ENCODE measurements at places on chromosomes 3 and 15.

DNA sequence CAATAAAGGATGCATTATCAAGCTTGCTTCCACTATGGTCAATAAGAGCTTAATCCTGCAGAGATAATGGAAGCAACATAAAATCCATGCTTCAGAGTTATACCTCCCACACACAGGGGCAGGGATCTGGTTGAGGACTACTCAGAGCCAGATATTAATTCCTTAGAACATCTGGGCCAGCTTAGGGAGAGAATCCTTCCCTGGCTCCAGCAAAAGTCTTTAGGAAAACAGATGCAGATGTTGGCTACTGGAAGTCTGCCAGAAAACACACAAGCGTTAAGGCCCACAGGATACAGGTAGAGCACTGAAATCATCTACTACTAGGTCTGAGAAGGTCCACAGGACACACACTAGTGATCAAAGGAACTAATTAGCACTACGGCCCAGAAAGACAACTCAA is 25.2 kb downstream of the TMEM202 start:
- no peak for DNase-seq

GRCh38 chr3:114550165-114550564 is 256.3 kb downstream of the TIGIT start:
- DNase-seq = no peak

- DNase-seq = no peak
These were observed 774 bp upstream of the TMCO5A start for GRCh38 chr15:37933666-37934065.

DNA sequence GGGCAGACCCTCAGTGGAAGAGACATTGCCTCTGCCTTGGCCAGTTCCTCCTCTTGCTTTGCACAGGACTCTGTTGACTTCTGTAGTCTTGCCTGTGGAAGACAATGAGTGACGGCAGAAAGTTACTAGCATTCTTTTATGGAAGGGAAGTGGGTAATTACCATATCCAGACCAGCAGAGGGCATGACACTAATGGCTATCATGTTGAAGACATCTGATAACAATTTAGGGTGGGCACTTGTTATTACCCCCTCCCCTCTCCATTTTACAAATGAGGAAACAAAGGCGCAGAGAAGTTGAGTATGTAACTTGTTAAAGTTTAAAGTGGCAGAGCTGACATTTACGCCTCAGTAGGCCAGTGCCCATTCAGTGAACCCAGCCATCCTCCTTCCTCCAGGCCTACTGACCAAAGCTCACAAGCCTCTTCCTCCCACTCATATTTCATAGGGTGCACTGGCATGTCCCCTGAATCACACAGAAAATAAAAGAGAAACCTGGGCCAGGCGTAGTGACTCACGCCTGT is 48.2 kb upstream of the FMN1 start:
- no peak for DNase-seq

- peak; percentile 6 for DNase-seq
These were observed 23.9 kb upstream of the SLTM start for GRCh38 chr15:58957101-58957973.

DNA sequence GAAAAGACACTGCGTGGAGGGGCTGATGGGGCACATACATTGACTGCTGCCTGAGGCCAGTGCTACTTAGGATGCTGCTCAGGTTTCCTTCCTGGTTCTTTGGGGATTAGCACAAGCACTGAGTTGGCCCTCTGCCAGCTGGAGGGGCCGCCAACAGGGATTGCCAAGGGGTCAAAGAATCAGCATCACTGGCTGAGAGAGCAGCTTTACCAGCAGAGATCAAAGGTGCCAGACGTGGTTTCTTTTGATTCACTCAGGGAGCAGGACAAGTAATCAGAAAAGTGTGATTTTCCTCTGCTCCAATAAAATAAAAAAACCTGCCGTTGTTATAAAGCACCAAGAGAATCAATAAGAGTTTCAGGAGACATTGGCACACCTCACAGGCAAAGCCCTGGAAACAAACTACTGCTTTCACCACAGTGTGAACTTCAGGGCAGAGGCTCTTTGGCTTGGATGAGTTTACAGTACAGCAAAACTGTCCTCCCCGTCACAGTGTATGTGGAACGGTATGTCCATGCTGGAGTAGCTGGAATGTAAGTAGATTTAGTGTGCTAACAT is 45.8 kb upstream of the FSIP1 start:
- DNase-seq = no peak

- no peak for DNase-seq
These were observed 56.3 kb downstream of the PPARG start for GRCh38 chr3:12345141-12345561.

GRCh38 chr15:20658024-20658423 is 116.4 kb upstream of the GOLGA6L6 start:
- DNase-seq = no peak

GRCh38 chr3:46422617-46423016 is 15.6 kb downstream of the CCRL2 start:
- no peak for DNase-seq

DNA sequence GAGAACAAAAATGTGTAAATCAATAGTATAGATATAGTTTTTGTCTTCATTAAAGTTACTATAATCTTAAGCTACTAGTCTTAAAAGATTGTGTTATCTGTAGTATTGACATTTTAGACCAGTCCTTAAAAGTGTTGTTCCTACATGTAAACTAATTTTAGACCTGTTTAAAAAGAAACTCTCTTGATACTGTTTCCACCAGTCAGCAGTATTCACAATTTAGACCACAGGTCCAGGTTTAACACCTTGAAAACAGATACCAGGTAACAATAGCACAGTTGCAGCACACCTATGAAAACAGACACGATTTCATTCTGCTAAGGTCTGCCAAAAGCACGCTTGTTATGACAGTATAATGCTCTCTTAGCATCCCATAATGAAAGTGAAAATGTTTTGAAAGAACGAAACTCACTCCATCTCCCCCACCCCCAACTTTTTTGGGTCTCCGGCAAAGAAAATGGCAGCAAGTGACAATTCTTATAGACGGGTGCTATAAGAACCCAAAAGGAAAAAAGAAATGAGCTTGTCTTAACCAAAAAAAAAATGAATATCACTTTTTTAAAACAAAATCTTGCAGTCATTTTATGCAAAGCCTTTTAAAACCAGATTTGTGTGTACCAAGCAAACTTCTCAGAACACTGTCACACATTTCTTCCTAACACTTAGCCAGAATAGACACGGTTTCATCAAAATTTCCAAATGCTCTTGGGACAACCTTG is 1.6 kb downstream of the EIF4E3 start:
- DNase-seq = no peak

GRCh38 chr3:107221856-107222255 is 155.4 kb upstream of the CCDC54 start:
- DNase-seq = no peak

DNA sequence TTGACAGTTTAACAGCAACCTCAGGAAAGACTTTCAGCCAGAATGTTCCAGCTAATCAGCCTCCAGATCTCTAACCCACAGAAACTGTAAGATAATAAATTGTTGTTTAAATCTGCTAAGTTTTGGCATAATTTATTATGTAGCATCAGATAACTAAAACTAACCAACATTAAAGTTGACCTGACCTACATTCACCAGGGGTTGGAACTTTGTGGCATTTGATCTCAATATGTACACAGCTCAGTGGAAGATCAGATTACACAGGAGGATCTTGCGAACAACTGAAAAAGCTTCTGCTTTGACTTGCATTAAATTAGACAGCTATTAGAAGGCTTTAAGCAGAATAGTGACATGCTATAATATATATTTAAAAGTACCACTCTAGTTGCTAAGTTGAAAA is 91.4 kb upstream of the POU1F1 start:
- no peak for DNase-seq

GRCh38 chr3:98901119-98901391 is 440 bp downstream of the DCBLD2 start:
- DNase-seq = no peak

DNA sequence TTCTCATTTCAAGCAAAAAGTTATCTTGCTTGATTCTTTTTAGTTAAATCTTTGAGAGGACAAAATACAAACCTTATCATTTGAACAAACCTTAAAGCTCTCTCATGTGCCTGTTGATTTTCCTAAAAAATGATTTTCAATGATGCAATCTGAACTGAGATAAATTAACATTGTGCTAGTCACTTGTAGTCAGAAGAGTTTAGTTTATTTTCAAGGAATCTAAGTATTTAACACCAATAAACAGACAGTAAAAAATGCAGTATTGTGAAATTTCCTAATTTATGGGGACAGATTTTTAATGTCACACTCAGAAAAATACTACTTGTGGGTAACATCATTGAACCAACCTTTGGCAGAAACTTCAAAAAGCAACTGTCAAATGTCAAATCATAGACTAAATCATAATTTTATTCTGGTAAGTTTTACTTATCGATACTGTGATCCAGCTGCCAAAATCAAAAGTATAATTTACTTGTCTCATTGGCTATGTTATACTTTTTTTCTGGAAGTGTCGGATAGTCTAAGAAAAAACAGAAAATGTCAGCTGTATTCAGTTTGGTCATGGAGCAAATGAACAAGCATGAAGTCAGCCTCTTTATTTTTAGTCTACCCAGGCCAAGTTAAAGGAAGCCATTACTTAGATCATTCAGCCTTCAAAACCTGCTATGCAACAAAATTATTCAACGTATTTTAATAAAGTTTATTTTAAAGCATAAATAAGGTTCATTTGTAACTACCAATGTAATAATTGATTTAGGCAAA is 52.4 kb upstream of the FNDC3B start:
- no peak for DNase-seq

- DNase-seq = no peak
These were observed 18.2 kb downstream of the ATRIP start for GRCh38 chr3:48464713-48465221.

DNA sequence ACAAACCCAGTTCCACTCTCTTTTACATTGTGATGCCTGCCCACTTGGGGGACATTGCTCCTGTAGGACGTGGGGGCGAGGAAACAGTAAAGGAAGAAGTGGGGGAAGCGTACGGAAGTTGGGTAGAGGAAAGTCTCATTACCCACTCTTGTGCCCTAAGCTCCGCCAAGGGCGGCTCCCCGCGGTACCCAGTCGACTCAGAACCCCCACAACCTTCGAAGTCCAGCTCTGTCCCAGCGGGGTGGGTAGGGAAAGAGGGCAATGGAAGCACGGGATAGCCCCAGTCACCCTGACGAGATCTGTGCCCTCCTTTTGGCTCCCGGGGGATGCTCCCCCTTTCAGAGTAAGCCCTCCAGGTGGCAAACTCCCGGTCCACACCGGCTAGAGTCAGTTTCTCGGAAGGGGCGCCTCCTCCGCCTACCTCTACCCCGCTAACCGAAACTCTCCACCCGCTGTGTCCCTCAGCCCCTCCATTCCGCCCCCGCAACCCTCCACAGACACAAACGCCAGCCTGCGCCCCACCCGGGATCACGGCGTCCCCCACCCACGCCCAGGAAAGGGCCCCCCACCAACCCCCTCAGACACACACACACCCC is 527 bp downstream of the CSNK1G1 start:
- DNase-seq = peak; percentile 2

DNA sequence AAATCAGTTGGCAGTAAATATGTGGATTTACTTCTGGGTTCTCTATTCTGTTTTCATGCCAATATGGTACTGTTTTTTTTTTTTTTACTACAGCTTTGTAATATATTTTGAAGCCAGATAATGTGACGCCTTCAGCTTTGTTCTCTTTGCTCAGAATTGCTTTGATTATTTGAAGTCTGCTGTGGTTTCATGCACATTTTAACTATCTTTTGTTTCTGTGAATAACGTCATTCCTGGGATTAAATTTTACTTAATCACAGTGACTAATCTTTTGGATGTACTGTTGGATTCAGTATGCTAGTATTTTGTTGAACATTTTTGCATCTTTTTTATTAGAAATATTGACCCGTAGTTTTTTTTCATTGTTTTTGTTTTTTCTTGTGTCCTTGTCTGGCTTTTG is 576.5 kb downstream of the ZNF385D start:
- DNase-seq = no peak

DNA sequence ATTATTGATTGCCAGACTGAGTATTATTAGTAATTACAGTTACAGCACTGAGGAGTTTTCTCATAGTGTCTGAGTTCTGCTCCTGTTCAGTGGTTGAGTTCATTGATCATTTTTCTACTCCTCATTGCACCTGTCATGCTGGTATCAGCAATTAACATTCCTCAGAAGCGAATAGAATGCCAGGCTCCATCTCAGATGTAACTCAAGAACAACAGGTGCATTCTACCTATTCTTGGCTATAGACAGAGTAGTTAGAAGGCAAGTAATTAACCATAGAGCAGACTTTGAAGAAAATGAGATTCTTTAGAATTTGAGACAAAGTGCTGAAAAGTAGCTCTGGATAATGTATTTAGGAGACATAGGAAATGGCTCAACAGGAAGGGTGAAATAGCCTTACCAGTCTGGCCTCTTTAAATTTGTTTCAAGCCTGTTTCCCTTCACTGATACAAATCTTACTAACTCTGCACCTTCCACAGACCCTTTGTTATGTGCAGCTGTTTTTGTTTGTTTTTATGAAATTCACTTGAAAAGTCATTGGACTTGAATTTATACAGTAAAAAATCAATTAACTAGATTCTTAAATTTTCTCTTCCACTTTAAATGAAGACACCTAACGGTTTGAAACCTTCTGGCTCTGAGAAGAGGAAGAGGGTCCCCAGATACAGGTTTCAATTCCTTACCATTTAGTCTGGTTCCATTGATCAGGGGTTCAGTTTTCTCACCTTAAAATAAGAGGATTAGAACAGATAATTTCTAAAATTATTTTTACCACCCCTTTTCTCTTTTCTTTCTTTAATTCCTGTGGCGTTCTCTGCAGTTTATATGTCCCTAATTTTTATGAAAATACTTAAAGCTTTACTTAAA is 109.6 kb downstream of the FNDC3B start:
- no peak for DNase-seq

- DNase-seq = no peak
These were observed 12.3 kb downstream of the ARL13B start for GRCh38 chr3:93992207-93992606.

DNA sequence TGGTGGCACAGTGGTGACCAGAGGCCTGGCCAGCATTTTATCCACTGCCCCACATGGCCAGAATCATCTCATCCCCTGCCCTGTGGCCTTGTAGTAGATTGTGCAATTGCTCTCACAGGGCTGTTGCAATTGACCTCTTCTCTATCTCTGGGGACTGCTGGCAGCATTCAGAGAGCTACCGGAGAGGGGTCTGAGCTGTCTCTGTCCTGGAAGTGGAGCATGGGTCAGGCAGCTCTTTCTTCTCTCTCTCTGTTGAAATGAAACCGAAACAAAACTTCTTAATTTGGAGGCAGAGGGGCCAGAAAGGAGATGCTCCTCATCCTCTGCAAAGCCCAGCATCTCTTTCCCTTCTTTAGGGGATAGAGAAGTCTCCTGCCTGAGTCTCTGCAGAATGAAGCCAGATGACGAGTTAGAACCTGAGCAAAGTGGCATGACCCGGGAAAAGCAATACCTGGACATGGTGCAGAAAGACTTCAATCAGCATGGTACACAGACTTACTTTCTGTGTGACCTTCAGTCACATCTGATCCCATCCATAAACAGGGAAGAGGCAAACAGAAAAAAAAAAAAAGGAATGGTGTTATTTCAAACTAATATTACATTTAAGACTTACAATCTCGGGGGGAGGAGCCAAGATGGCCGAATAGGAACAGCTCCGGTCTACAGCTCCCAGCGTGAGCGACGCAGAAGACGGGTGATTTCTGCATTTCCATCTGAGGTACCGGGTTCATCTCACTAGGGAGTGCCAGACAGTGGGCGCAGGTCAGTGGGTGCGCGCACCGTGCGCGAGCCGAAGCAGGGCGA is 144.5 kb upstream of the BCL6 start:
- DNase-seq = no peak

- no peak for DNase-seq
These were observed 103.2 kb upstream of the TJP1 start for GRCh38 chr15:29925227-29926082.

All from activated T-helper 9 cell treated with anti-CD3 and anti-CD28 coated beads, Interleukin-2, amount 50 U/mL, for 16 hours (primary cell).